ENCODE measurements at places on chromosomes 5 and 9. TPM values are rescaled to one million over a fixed set of nuclear protein-coding genes. Genes with fewer than 3 reads are reported as not detected.

Gene CAMSAP1
- 14.9 TPM for total RNA-seq

Gene TMEM161B
- 72.3 TPM for total RNA-seq

DNA sequence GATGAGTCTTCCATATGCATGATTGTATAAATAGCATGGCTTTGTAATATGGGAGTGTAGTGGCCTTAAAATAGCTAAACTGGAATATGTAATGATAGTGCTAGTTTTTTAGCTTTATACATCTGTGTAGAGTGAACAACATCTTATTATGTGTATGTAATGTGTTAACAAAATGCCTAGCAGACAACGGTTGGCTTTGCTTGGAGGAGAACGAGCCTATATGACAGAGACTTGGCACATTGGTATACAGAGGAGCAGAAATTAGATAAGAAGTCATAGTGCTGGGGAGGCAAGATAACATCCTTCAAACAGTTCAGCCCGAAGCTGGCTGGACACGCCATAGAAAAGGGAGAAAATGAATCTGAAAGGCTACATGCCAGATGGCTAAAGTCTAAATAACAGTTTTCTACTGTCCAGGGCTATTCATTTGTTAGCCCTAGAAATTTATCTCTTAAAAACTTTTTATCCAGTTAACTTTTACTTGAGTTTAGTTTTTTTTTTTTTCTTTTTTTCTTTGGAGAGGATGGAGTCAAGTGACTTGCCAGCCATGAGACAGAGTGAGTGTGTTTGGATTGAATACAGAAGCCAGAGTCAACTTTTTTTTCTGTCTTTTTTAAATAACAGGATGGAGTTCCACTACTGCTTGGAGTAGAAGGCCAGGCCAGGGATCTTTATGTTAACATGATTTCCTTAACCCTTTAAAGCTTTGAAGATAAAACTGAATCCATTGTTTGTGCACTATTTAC, 214.4 kb upstream of the ACTBL2 start:
- no peaks in the 10 kb centered on the region for H3K27me3 ChIP-seq
- no peak overlapping the region for H3K4me3 ChIP-seq
- H3K27ac ChIP-seq = peak overlapping the region; percentile 55
- no peaks in the 10 kb centered on the region for H3K36me3 ChIP-seq
- H3K4me1 ChIP-seq = peaks cover 9% of the 10 kb centered on the region

DNA sequence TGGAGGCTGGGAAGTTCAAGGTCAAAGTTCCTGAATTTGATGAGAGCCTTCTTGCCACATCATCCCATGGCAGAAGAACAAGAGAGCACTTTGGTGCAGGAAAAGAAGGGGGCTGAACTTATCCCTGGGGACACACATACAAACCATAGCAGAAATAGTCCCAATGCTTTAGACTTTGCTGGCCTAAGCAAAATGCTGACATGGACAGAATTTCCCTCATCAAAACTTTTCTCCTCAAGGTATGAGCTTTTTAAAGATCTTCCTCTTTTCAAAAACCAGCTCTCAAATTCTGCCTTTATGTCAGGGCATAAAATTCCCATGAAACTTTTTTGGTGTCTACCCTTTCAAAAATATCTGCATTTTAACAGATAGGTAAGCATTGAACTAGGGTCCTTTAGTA, 341.8 kb upstream of the SMARCA2 start:
- no peaks in the 10 kb centered on the region for H3K4me1 ChIP-seq
- no peak for DNase-seq
- H3K4me3 ChIP-seq = no peak overlapping the region
- no peaks in the 10 kb centered on the region for H3K27me3 ChIP-seq
- H3K27ac ChIP-seq = no peak overlapping the region

GRCh38 chr5:132046880-132047299, 13.6 kb upstream of the IL3 start:
- no peak overlapping the region for H3K4me3 ChIP-seq
- no peaks in the 10 kb centered on the region for H3K4me1 ChIP-seq
- no peaks in the 10 kb centered on the region for H3K27me3 ChIP-seq
- DNase-seq = no peak

- DNase-seq = no peak
- peaks cover 28% of the 10 kb centered on the region for H3K4me1 ChIP-seq
- no peaks in the 10 kb centered on the region for H3K36me3 ChIP-seq
- peak overlapping the region; percentile 26 for H3K27ac ChIP-seq
These were observed 281.0 kb downstream of the EFNA5 start for GRCh38 chr5:107389775-107390148.

GRCh38 chr9:22147813-22148527, 138.9 kb upstream of the CDKN2B start:
- H3K4me1 ChIP-seq = no peaks in the 10 kb centered on the region
- H3K36me3 ChIP-seq = no peaks in the 10 kb centered on the region
